NCI-H1092 treated with DMSO at 0.1 percent for 48 hours (cell line): ENCODE measurements at places on chromosomes 2 and 18.

DNA sequence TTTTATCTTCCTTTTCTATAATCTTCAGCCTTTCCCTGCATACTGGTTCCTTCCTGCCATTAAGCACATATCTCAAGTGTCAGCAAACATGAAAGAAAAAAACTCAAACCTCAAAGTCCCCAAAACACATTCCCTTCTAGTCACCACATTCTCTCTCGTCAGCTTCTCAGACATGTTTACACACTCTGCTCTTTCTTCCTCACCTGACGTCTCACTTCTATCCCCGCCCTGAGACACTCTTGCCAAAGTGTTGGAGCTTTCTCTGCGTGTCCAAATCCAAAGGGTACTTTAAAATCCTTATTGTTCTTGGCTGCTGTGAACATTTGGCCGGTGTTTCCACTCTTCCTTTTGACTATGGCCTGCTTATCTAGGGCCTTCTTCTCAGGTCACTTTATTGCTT is 47.9 kb downstream of the SOX11 start:
- no peak for DNase-seq

DNA sequence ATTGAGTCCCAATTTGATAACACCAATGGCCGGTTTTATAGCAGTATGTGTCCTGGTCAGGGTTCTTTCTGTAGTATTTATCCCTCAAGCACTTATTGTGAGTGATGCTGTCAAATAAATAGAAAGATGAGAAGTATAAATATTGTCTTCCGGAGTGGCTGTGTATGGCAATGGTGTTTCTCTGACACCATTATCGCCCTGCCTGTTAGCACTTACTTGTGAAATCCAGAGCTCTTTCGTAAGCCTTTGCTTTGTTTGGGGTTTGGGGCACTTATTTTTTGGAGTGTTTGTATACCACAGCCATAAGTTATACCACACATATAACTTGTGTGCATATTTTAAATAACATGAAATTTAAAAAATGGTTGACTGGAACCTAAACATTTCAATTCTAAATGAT is 29.3 kb downstream of the CD8B2 start:
- DNase-seq = no peak

DNA sequence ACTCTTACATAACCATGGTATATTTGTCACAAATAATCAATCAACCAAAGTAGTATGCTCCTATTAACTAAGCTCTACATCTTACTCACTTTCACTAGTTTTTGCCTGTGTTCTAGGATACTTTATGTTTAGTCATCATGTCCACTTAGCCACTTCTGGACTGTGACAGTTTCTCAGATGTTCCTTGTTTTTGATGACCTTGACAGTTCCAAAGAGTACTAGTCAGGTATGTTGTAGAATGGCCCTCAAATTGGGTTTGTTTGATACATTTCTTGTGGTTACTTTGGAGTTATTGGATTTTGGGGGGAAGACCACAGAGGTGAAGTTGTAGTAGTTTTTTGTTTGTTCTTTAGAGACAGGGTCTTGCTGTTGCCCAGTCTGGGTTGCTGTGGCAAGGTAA is 35.5 kb downstream of the BUB1 start:
- no peak for DNase-seq

DNA sequence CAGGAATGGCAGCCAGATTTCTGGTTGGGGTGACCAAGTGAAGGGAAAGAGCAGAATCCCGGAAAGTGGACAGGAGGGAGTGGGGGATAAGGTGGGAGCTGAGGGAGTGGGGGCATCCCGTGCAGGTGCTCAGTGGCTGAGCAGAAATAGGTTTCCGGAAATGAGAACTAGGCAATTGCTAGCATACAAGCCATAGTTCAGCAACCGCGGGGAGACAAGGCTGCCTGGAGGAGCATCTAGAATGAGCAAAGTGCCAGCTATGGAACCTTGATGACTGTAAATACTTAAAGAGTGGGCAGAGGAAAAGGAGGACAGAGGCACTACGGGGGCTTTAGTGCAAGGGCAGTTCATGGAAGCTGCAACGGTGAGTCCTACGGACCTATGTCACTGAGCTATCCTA is 220.2 kb downstream of the BCL11A start:
- no peak for DNase-seq

DNA sequence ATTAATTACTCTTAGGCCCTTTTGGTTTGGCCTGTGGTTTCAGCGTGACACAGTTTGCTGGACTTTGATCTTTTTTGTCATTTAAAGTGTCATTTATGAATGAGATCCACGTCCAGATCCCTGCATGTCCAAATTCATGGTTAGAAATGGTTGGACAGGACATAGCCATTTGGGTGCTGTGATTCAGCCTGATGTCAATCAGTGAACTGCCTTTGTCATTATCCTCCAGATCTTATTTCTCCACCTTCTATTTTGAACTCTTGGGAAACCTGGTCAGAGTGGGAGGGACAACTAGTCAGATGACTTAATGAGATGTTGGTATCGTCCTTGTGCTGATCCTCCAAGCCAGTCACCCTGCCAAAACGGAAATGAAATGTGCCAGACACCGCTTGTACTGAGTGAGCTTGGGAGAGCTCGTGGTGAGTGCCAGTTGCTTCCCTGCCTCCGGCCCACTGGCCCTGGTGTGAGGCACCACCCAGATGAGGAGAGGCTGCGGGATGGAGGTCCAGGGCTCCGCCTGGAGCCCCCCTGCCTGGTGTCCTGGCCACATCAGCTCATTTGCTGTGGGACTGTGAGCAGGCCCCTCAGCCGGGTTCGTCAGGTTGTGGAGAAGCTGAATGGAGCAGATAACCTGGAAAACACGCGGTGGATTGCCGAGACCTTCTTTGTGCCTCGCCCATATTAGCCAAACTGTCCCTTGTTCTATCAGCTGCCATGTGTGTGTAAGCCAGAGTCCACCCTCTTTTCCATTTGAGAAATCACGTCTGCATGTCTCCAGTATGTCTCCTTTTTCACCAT is 70.1 kb downstream of the DGKD start:
- DNase-seq = no peak

GRCh38 chr2:144886862-144887261 is 366.9 kb upstream of the ZEB2 start:
- no peak for DNase-seq

DNA sequence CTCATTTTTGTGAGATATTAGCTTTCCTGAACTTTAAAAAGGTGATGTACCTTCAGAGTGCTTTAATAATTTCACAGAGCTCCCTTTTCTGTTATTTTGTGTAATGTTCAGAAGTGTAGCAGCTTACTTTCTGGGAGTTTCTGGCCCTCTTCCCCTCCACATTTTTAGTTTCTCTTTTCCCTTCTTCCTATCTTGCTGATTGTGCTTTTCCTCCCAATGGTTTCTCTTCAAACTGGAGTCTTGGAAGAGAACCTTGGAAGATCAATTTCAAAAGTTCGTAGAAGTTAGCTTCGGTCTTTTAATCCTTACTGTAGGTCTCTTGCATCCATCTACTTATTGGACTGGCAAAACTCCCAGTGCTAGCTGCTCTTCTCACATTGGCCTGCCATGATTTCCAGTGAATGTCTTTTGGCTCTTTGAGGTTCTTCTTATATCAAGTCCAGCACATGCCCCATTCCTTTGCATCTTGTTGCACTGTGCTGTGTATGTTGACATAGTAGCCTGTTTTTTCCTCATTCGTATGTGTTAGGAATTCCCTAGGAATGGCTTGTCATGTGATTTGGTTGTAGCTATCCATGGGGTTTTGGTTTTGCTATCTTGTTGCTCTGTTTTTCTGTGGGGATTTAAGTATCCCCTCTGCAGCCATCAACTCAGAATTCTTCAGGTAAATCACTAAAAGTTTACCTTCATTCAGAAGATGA is 7.8 kb downstream of the CCNT2 start:
- DNase-seq = no peak

- DNase-seq = no peak
Measured at GRCh38 chr2:174788291-174788929, 24.1 kb upstream of the CHRNA1 start.

GRCh38 chr2:173664513-173664910 is 300.7 kb downstream of the SP3 start:
- DNase-seq = no peak

GRCh38 chr2:143347271-143347695 is 218.1 kb downstream of the ARHGAP15 start:
- no peak for DNase-seq

- DNase-seq = no peak
Measured at GRCh38 chr18:70411307-70411706, 122.5 kb downstream of the SOCS6 start.

DNA sequence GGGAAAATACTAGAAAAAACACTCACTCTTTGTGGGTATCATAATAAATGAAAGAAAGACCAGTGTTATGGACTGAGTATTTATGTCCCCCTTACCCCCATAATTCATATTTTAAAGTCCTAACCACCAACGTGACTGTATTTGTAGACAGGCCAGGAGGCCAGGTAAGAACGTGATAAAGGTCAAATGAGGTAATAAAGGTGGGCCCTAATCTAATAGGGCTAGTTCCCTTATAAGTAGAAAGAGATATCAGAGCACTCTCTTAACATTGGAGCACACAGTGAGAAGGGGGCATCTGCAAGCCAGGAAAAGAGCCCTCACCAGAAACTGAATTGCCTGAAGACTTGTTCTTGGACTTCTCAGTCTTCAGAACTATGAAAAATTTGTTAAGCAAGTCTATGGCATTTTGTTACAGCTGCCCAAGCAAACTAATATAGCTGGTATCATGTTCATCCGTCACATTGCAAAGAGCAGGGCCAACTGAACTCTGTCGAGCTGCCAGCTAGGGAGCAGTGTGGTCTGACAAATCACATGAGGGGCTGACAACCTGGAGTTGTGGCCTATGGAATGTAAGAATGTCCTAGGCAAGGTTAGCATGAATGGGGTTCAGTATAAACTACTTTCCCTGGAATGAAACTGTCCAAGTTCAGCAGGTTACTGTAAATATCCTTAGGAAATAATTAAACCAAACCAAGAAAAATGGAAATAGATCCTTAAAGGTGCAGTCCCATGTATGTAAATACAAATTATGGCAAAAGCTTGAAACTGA is 280.9 kb downstream of the ZNF385B start:
- DNase-seq = no peak

GRCh38 chr2:203498161-203498560 is 36.9 kb downstream of the RAPH1 start:
- no peak for DNase-seq

DNA sequence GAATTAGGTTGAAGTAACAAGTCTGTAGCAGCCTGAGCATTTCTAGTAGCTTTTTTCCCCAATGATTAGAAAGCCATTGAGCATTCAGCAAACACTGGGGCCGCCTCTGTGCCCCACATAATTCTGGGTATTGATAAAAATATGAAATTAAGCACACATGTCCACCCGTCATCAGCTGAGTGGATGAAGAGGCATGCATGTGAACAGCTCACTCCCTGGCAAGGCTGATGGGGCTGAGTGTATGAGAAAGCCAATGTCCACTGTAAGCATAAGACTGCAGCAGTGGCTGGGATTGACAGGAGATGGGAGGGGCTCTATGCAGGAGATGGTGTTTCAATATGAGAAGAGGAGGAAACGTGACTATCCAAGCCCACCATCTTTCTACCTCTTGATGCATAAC is 124.4 kb upstream of the KLHL29 start:
- no peak for DNase-seq

- DNase-seq = no peak
Measured at GRCh38 chr2:65666156-65666725, 233.8 kb upstream of the SPRED2 start.

DNA sequence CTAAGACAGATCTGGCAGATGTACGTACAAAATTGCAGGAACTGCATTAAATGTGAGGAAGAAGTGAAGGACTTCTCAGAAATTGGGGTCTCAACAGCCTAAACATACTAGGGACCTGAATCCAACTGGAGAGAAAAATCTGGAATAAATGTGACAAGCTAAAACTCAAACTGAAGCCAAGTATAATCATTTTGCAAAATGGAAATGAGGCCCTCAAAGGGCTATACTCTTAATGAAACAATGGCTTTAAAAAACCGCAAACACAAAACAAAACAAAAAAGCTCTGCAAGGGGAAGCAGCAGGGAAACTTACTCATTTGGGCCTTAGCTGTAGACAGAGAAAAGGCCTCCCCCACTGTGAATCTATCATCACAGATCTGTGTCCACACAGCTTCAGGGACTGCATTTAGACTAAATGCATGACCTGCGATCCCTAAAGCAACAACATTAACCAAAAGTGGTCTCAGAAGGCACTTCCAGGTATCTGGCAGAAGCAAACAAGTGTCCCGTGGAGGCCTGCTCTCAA is 63.2 kb downstream of the CCBE1 start:
- DNase-seq = no peak
